ENCODE measurements at places on chromosomes 16 and 17. TPM values are rescaled to one million over a fixed set of nuclear protein-coding genes. Genes with fewer than 3 reads are reported as not detected.

Gene BPTF
- 390 TPM for total RNA-seq

DNA sequence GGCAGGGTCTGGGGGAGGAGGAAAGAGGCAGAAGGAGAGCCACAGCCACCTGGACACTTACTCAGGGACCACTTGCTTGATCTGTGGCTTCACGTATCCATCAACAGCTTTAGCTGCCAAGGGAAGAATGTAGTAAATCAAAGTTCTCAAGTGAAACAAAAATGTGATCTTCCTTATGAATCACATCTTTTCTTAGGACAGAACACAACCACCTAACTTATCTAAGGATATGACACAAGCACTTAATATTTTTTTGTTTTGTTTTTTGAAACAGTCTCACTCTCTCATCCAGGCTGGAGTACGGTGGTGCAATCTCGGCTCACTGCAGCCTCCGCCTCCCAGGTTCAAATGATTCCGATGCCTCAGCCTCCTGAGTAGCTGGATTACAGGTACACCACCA, 8.4 kb upstream of the GHDC start:
- no peak for DNase-seq

DNA sequence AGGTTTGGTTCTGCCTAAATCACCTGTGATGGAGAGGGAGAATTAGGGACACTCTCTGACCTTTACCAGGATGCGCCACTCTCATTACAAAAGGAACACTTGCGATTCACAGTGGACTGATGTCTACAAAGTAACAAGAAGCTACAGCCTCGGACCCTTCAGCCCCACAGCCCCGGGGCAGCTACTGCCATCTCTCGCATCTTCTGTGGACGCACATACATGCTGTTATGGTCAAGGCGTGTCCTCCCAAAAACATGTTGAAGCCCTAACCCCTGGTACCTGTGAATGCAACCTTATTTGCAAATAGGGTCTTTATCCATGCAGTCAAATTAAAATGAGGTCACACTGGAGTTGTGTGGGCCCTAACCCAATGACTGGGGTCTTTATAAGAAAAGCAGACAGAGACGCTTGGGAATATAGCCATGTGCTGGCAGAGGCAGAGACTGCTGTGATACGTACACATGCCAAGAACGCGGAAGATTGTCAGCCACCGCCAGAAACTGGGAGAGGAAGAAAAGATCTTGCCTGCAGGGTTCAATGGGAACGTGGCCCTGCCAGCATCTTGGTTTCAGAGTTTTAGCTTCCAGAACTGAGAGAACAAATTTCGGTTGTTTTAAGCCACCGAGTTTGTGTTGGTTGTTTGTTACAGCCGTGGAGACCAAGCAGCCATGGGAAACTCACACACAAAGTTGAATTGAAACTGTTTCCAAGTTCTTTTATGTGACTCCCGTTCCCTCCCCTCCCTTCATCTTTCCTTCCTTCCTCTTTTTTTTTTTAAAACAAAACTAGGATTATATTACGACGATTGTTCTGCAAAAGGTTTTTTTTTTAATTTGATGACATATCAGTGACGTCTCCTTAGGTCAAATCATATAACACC, 23.1 kb downstream of the ATP2C2 start:
- no peak for DNase-seq

DNA sequence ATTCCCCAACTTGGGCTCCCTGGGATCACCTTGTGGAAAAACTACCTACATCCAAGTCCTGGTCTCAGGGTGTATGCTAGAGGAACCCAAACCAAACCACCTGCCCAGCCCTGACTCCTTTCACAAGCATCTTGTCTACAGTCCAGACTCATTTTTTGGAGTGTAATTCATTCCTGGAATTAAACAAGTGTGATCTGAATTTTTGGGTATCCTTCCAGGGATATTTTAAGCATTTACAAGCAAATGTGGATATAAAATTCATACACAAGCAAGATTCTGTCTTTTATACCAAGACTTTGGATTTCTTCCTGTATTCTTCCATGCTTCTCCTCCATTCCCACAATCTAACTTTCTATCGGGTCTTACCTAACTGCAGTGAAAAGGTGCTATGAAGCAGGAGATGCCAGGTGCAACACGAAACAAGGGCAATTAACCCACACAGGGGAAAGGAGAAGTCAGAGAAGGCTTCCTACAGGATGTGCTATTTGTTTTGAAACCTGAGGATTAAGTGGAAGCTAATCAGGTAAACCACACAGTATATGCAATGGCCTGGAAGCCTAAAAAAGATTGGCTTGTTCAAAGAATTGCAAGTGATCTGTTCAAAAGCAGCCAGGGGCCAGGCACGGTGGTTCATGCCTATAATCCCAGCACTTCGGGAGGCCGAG, 417.2 kb upstream of the C16orf82 start:
- DNase-seq = no peak

DNA sequence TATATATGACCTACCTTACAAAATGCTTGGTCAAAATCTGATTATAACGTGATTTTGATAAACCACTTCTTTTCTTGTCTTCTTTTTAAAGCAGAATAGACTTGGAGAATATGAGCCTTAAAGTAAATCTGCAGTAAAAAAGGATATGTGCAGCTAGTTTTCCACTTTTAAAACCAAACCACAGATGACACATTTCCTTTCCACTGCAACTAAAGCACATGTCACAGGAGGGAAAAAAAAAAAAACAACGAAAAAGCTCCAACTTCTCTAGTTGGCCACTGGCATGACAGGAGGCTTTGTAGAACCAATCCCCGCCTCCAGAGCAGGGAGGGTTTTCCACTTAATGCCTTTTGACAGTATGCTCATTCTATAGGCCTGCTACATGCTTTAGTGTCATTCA, at the start of gene EVI2A:
Gene EVI2A, minus strand, starts transcription at position 142 of the 400 bp plus-strand sequence. CDS start 2,609 bp downstream, outside the sequence.
- peak; percentile 81 for DNase-seq

- DNase-seq = no peak
These were observed 65.7 kb upstream of the LYRM9 start for GRCh38 chr17:27958708-27959381.

Gene CBLN1
- not detected for total RNA-seq

- DNase-seq = no peak
These were observed 211.1 kb downstream of the IRX3 start for GRCh38 chr16:54075446-54075845.

- DNase-seq = no peak
These were observed 29.6 kb upstream of the MAP3K14 start for GRCh38 chr17:45346216-45347015.

GRCh38 chr17:42975265-42975664, 4.6 kb downstream of the PTGES3L start:
- DNase-seq = no peak

Gene KRT31
- not detected for total RNA-seq

DNA sequence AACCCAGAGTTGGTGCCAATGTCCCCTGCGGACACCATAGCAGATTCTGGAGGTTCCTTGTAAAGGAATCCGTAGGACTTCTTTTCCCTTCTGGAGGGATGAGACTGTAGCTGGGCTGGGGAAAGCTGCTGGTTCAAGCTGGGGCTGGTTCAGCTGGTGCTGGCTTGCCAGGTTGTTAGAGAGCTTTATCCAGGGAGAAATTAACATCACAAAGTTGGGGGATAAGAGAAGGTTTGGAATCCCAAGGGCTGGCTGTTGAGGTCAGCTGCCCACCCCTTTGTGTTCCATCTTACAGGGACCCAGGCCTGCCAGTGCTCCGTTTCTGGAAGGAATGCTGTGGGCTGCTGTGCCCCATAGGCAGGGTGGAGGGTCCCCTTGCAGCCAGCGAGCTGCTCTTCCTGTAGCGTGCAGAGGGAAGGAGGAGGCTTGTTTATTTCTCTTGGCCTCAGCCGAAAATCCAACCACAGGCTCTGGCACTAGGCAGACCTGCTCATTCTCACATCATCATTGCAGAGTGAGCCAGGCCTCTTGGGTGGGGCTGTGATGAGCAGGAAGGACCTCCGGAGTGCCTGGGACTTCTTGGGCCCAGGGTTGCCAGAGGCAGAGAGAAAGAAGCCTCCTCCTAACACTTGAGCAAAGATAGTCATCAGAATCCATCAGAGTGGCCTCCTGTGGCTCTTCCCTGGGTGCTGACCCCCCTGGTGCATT, 251.1 kb downstream of the SEC14L1 start:
- DNase-seq = no peak

All from B cell (primary cell).